Keratinocyte (primary cell): ENCODE measurements at places on chromosomes 4 and X.
A peak's percentile ranks its signal among the peaks of the same experiment; 100 is the strongest.

GRCh38 chrX:43224496-43224895 lies 431.6 kb upstream of the MAOA start:
- H3K27me3 ChIP-seq, result no peaks in the 10 kb centered on the region
- H3K27ac ChIP-seq, result no peak overlapping the region
- no peak for DNase-seq
- H3K36me3 ChIP-seq, result no peaks in the 10 kb centered on the region

GRCh38 chr4:151948351-151949016 lies 187.7 kb upstream of the GATB start:
- H3K4me3 ChIP-seq, result no peak overlapping the region
- H3K27me3 ChIP-seq, result no peaks in the 10 kb centered on the region
- H3K4me1 ChIP-seq, result peaks cover 2% of the 10 kb centered on the region
- H3K36me3 ChIP-seq, result no peaks in the 10 kb centered on the region

DNA sequence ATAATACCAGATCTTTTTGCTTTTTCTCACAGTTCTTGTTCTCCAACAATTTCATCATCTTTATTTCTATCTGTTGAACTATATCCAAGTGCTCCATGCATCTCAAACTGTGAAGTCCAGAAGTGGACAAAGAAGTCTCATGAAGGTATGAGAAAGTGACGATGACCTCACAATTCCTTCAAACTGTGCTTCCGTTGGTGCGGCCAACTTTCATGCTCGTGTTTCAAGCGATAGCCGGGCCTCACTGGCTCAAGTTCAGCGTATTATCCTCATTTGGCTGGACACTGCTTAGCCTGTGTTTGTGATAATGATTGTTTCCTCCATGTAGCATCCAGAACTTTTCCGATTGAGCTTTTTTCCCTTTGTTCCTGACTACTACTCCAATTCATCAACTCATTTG lies 143.1 kb downstream of the PALLD start:
- H3K4me1 ChIP-seq, result peaks cover 10% of the 10 kb centered on the region
- no peaks in the 10 kb centered on the region for H3K27me3 ChIP-seq
- H3K4me3 ChIP-seq, result no peak overlapping the region
- no peaks in the 10 kb centered on the region for H3K36me3 ChIP-seq
- no peak overlapping the region for H3K27ac ChIP-seq

GRCh38 chr4:137213372-137214173 lies 318.7 kb downstream of the PCDH18 start:
- no peak overlapping the region for H3K27ac ChIP-seq
- DNase-seq, result no peak
- no peaks in the 10 kb centered on the region for H3K27me3 ChIP-seq
- no peaks in the 10 kb centered on the region for H3K36me3 ChIP-seq
- no peak overlapping the region for H3K4me3 ChIP-seq

DNA sequence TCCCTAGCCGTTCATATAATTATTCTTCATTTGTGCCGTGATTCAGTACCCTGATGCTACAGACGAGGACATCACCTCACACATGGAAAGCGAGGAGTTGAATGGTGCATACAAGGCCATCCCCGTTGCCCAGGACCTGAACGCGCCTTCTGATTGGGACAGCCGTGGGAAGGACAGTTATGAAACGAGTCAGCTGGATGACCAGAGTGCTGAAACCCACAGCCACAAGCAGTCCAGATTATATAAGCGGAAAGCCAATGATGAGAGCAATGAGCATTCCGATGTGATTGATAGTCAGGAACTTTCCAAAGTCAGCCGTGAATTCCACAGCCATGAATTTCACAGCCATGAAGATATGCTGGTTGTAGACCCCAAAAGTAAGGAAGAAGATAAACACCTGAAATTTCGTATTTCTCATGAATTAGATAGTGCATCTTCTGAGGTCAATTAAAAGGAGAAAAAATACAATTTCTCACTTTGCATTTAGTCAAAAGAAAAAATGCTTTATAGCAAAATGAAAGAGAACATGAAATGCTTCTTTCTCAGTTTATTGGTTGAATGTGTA lies 7.0 kb downstream of the SPP1 start:
- H3K27ac ChIP-seq, result no peak overlapping the region
- H3K36me3 ChIP-seq, result no peaks in the 10 kb centered on the region
- DNase-seq, result no peak
- H3K4me1 ChIP-seq, result no peaks in the 10 kb centered on the region
- H3K27me3 ChIP-seq, result no peaks in the 10 kb centered on the region

DNA sequence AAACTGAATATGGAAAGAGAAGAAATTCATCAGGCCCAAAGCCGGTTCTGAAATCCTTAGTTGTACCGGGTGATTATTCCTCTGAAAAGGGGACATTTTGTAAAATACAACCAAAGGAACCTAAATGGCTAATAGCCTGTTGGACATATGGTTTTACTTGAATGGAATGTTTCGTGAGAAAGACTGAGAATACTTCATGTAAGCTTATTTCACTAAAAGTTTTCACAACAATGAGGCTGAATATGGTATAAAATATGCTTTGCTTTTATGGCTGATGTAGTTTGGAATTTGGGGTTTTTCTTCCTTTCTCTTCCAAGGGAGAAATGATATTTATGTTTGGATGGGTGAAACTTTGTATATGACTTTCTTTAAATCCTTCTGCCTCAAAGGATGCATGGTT lies 2.7 kb downstream of the GRIA3 start:
- no peak for DNase-seq
- H3K27ac ChIP-seq, result no peak overlapping the region
- H3K4me1 ChIP-seq, result no peaks in the 10 kb centered on the region

- no peaks in the 10 kb centered on the region for H3K27me3 ChIP-seq
- H3K36me3 ChIP-seq, result no peaks in the 10 kb centered on the region
- H3K4me3 ChIP-seq, result no peak overlapping the region
Measured at GRCh38 chr4:123651536-123652180, 255.1 kb downstream of the SPRY1 start.

GRCh38 chr4:16914208-16914607 lies 15.8 kb upstream of the LDB2 start:
- DNase-seq, result no peak
- H3K4me3 ChIP-seq, result no peak overlapping the region

DNA sequence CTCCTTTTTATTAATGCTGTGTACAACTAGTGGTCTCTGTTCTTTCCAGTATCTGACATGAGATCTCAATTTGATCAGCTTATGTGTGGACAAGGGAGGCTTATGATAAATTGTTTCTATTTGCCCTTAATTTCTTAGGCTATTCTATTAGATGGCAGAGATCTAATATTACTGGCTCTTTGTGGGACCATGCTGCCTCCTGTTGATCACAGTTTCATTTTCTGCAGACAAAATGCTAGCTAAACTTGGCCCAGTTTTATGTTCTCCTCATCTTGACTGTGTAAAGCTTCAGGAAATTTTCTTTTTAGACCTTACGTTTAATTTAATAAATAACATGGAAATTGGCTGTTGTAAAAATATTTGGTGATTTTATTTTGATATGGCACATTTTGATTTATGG lies 627.1 kb upstream of the AADAT start:
- H3K27me3 ChIP-seq, result no peaks in the 10 kb centered on the region
- no peak for DNase-seq
- no peaks in the 10 kb centered on the region for H3K36me3 ChIP-seq
- H3K4me1 ChIP-seq, result no peaks in the 10 kb centered on the region
- H3K4me3 ChIP-seq, result no peak overlapping the region

- no peaks in the 10 kb centered on the region for H3K27me3 ChIP-seq
- no peak overlapping the region for H3K27ac ChIP-seq
- no peaks in the 10 kb centered on the region for H3K4me1 ChIP-seq
- H3K36me3 ChIP-seq, result no peaks in the 10 kb centered on the region
- H3K4me3 ChIP-seq, result no peak overlapping the region
Measured at GRCh38 chrX:41705680-41706374, 17.1 kb downstream of the GPR34 start.

DNA sequence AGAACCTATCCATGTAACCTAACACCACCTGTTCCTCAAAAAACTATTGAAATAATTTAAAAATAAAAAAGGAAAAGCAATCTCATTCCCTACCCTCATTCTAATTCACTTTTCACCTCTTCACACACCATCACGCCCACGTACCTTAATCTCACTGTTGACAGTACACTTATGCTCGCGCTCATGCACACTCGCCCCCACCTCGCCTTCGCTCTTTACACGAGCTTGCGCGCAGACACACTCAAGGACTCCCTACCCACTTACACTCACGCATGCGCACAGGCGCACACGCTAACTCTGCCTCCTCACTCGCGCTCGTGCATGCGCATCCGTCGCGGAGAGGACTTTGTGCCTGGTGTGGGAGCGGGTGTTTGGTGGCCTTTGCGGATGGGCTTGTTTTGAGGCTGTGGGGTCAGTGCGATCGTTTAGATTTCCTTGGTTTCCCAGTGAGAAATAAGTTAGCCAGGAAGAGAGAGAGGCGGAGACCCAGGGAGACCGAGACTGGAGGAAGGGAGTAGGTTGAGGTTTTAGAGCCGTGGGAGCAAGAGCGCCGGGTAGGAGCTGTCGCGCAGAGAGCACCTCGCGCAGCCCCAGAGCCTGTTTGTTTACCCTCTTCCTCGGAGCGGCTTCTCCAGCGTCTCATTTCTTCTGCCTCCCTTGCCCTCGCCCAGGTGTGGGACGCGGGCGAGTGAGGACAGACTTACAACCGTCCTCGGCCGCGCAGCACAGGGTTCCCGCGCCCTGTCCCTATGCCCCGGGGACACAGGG lies 8.1 kb upstream of the GSX2 start:
- H3K4me3 ChIP-seq, result peak overlapping the region; percentile 39
- DNase-seq, result peak; percentile 38
- peaks cover 20% of the 10 kb centered on the region for H3K4me1 ChIP-seq
- no peak overlapping the region for H3K27ac ChIP-seq

DNA sequence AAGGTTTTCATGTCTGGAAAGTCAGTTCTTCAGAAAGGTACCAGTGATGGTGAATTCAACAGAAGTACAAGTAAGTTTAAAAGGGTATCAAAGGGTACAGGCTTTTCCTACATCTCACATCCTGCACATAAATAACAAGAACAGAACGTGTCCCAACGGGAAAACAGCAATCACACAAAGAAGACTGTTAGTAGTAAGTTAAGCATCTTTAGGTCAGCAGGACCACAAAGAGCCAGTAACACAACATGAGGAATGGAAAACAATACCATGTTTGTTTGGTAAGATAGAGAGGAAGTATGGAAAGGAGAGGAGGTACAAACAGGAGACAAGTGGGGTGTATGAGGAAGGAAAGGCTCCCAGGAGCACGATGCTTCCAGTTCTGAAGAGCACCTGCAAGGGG lies 43.2 kb downstream of the SAT1 start:
- H3K4me3 ChIP-seq, result no peak overlapping the region
- no peak overlapping the region for H3K27ac ChIP-seq
- no peaks in the 10 kb centered on the region for H3K27me3 ChIP-seq
- no peaks in the 10 kb centered on the region for H3K4me1 ChIP-seq

GRCh38 chrX:110216027-110216426 lies 101.9 kb downstream of the AMMECR1 start:
- H3K4me1 ChIP-seq, result peaks cover 25% of the 10 kb centered on the region
- no peaks in the 10 kb centered on the region for H3K36me3 ChIP-seq
- DNase-seq, result no peak

DNA sequence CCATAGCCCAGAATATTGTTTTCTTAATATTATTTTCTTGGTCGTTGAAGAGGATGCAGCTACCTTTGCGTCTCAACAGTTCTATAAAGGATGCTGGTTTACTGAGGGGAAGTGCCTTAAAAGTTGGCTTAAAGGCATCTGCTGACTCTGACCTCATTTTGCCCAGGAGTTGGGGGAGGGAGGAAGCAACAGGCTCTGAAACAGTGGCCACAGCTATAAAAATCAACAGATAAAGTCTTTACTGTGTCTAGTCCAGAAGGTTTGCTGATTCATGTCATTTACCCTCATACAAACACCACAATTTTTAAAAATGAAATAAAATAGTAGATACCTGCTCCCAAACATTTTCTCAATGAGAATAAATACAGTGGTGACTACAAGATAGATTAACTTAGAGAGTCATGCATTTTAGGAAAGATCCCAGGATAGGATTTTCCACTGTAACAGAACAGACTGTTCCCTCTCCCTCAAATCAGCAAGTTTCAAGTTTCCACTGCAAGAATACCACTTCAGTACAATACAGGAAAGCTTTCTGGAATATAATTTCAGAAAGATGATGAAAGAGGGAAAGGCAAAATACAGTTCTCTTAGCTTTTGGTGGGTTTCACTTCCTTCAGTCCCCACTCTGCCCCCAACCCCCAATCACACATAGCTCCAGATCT lies 1.9 kb downstream of the PHKA1 start:
- H3K27ac ChIP-seq, result no peak overlapping the region
- H3K36me3 ChIP-seq, result no peaks in the 10 kb centered on the region
- no peak overlapping the region for H3K4me3 ChIP-seq
- H3K27me3 ChIP-seq, result no peaks in the 10 kb centered on the region
- H3K4me1 ChIP-seq, result no peaks in the 10 kb centered on the region
- no peak for DNase-seq

DNA sequence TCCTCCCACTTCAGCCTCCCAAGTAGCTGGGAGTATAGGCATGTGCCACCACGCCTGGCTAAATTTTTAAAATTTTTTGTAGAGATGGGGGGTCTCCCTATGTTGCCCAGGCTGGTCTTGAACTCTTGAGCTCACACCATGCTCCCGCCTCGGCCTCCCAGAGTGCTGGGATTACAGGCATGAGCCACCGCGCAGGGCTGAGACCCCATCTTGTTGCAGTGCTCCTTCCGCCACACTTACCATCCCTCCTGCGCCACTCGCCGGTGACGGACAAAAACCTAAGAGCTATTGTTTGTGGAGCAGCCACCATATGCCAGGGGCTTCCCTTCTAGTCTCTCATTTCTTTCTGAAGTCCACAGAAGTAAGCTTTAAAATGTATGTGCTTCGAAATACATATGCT lies 34.5 kb downstream of the NSG1 start:
- no peaks in the 10 kb centered on the region for H3K27me3 ChIP-seq
- H3K4me3 ChIP-seq, result no peak overlapping the region
- DNase-seq, result no peak
- peaks cover 14% of the 10 kb centered on the region for H3K36me3 ChIP-seq
- H3K4me1 ChIP-seq, result no peaks in the 10 kb centered on the region
- no peak overlapping the region for H3K27ac ChIP-seq

DNA sequence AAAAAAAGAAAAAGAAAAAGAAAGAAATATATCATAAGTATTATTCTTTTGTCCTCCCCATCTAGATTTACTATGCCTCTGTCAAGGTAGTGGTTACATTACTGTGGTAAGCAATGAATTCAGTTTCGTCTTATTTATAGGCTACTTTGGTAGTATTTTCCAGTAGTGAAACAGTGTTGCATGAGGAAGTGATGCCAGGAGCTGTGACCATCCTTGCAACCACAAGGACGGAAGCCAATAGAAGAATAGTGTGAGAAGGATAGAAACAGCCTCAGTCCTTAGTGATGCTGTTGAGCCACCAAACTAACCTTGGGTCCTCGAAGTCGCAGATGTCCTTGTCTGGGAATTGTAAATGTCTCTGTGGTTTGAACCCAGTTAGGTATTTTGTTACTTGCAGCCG lies 328.5 kb downstream of the PPP3CA start:
- H3K4me1 ChIP-seq, result peaks cover 40% of the 10 kb centered on the region
- no peak for DNase-seq
- H3K4me3 ChIP-seq, result no peak overlapping the region
- peaks cover 3% of the 10 kb centered on the region for H3K36me3 ChIP-seq

- H3K27me3 ChIP-seq, result no peaks in the 10 kb centered on the region
- no peak overlapping the region for H3K27ac ChIP-seq
- no peak overlapping the region for H3K4me3 ChIP-seq
- H3K4me1 ChIP-seq, result no peaks in the 10 kb centered on the region
Measured at GRCh38 chr4:171594293-171594692, 218.9 kb upstream of the GALNTL6 start.
